ENCODE measurements at places on chromosomes 7 and 10. TPM values are rescaled to one million over a fixed set of nuclear protein-coding genes. Genes with fewer than 3 reads are reported as not detected.

Gene LLCFC1
- total RNA-seq: not detected

GRCh38 chr10:60842694-60843093 is 64.4 kb downstream of the CDK1 start:
- no peak for DNase-seq
- H3K27ac ChIP-seq: no peak overlapping the region
- H3K27me3 ChIP-seq: no peaks in the 10 kb centered on the region
- H3K4me3 ChIP-seq: no peak overlapping the region
- H3K36me3 ChIP-seq: no peaks in the 10 kb centered on the region
- no peaks in the 10 kb centered on the region for H3K4me1 ChIP-seq

GRCh38 chr7:5613607-5614006 is 167.9 kb downstream of the RNF216 start:
- DNase-seq: no peak
- no peak overlapping the region for H3K27ac ChIP-seq
- no peaks in the 10 kb centered on the region for H3K36me3 ChIP-seq
- no peaks in the 10 kb centered on the region for H3K4me1 ChIP-seq

- DNase-seq: no peak
- H3K27ac ChIP-seq: no peak overlapping the region
- H3K4me1 ChIP-seq: peaks cover 18% of the 10 kb centered on the region
- no peak overlapping the region for H3K4me3 ChIP-seq
- no peaks in the 10 kb centered on the region for H3K36me3 ChIP-seq
Observed at GRCh38 chr7:157016024-157016351, 5.5 kb upstream of the MNX1 start.

DNA sequence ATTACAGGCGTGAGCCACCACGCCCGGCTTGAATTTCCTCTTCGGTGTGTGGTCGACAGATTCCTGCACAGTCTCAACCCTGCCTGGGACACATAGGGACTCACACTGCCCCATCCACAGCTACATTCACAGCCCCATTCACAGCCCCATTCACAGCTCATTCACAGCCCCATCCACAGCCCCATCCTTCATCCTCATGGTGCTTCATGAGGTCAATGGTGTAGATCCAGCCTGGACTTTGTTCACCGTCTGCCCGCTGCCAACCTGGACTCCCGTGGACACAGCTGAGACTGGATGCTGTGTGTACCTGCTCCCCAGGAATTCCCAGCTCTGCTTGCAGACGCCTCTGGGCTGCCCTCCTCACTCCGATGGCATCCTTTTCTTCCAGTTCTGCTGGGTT is 5.2 kb downstream of the IDI2 start:
- no peak overlapping the region for H3K4me3 ChIP-seq
- no peaks in the 10 kb centered on the region for H3K27me3 ChIP-seq
- no peak for DNase-seq
- H3K4me1 ChIP-seq: no peaks in the 10 kb centered on the region
- peaks cover 43% of the 10 kb centered on the region for H3K36me3 ChIP-seq

DNA sequence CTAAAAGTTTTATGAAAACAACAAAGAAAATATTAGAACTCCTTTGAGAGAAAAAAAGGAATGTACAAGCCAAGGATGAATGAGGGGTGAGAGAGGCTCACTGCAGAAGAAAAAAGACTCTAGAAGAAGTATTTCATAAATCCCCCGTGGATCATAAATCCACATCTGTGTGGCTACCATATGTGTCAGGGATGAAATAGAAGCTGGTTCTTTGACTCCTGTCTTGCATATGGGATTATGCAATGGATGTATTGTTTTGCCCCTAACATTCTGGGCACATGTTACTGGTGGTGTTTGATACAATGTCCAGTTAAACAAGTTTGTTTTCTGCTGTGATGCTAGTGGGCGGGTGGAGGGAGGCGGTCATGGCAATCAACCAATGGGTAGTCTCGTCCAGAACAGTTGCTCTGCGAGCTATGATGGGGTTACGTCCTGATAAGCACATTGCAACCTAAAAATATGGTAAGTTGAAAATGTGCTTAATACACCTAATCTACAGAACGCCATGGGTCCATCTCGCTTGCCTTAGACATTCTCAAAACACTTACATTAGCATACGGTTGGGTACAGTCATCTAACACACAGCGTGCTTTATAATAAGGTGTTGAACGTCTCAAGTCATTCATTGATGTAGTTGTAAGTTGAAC is 34.1 kb upstream of the PITRM1 start:
- no peak for DNase-seq
- H3K36me3 ChIP-seq: no peaks in the 10 kb centered on the region
- peaks cover 10% of the 10 kb centered on the region for H3K27me3 ChIP-seq
- no peaks in the 10 kb centered on the region for H3K4me1 ChIP-seq

DNA sequence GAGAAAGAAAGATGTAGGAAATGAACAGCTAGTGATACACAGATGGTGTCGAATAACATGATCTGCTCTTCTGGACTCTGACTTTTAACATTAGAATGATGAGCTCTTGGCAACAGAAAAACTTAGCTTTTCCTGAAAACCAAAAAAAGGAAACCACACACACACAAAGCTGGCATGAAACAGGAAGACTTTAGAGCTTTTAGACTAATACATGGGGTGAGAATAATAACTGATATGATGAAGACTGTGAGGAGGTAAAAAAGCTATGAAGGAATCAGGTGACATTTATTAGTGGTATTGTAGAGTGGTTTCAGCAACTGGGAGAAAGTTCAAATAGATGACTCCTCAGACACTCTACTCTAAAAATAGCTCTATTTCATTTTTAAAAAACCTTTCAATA is 491.9 kb downstream of the PARD3 start:
- DNase-seq: no peak
- H3K4me3 ChIP-seq: no peak overlapping the region
- no peak overlapping the region for H3K27ac ChIP-seq
- peaks cover 11% of the 10 kb centered on the region for H3K4me1 ChIP-seq
- H3K36me3 ChIP-seq: no peaks in the 10 kb centered on the region
- H3K27me3 ChIP-seq: no peaks in the 10 kb centered on the region

Gene GNG11
- 23.2 TPM for total RNA-seq

- H3K4me1 ChIP-seq: no peaks in the 10 kb centered on the region
- H3K4me3 ChIP-seq: no peak overlapping the region
- H3K36me3 ChIP-seq: no peaks in the 10 kb centered on the region
- no peak for DNase-seq
- H3K27ac ChIP-seq: no peak overlapping the region
Observed at GRCh38 chr10:117663750-117664149, 121.2 kb downstream of the EMX2 start.

DNA sequence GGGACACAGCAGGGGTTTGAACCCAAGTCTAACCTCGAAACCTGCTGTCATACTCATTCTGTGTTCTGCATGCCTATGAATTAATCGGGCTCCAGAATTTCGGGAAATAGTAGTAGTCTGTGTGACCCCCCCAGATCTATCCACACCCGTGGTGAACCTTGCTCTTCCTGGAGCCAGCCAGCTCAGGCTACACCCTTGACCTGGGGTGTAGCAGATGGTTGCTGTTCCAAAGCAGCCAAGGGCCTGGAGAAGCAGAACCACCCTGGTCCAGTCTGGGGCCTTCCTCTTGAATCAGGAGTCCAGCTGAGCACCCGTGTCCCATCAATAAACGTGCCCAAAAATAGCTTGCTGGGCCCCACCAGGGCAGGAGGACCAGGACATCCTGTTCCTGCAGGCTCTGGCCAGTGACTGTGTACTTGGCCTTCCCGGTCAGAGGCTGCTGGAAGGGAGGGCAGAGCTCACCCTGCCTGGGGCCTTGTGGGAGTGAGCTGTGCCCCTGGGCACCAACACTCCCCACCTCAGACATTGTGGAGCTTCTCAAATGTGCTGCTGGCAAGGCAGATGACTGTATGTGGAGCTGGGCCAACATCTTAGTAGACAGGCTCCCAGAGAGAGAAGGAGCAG is 101.2 kb upstream of the ZNF716 start:
- H3K27me3 ChIP-seq: no peaks in the 10 kb centered on the region
- no peaks in the 10 kb centered on the region for H3K36me3 ChIP-seq
- no peaks in the 10 kb centered on the region for H3K4me1 ChIP-seq
- H3K4me3 ChIP-seq: no peak overlapping the region
- no peak overlapping the region for H3K27ac ChIP-seq

DNA sequence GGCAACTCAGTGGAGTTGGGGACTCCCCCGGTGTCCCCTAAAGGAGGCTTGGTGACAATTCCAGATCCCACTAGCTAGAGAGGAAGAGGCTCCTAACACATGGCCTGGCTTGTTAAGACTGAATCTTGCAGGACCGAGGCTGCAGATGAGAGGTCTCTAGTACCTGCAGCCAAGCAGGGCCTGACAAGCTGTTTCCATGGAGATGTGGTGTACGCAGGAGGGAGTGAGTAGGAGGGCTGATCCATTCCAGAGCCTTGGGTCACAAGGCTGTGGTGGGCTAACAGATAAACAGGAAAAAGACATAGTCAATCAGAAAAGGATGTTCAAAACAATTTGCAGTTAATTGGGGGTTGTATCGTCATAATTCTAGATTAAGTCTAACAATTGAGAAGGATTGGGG is 77.3 kb upstream of the MKLN1 start:
- no peak for DNase-seq
- H3K4me3 ChIP-seq: no peak overlapping the region
- no peaks in the 10 kb centered on the region for H3K27me3 ChIP-seq
- no peak overlapping the region for H3K27ac ChIP-seq

GRCh38 chr10:84818961-84819360 is 490.6 kb downstream of the CCSER2 start:
- H3K27me3 ChIP-seq: no peaks in the 10 kb centered on the region
- no peak overlapping the region for H3K4me3 ChIP-seq
- H3K36me3 ChIP-seq: no peaks in the 10 kb centered on the region
- DNase-seq: no peak

- peaks cover 45% of the 10 kb centered on the region for H3K36me3 ChIP-seq
- no peak overlapping the region for H3K4me3 ChIP-seq
- no peak overlapping the region for H3K27ac ChIP-seq
- H3K4me1 ChIP-seq: no peaks in the 10 kb centered on the region
Observed at GRCh38 chr7:99489235-99489634, 10.8 kb downstream of the ZNF394 start.

Gene SYT15B
- 40.6 TPM for total RNA-seq

DNA sequence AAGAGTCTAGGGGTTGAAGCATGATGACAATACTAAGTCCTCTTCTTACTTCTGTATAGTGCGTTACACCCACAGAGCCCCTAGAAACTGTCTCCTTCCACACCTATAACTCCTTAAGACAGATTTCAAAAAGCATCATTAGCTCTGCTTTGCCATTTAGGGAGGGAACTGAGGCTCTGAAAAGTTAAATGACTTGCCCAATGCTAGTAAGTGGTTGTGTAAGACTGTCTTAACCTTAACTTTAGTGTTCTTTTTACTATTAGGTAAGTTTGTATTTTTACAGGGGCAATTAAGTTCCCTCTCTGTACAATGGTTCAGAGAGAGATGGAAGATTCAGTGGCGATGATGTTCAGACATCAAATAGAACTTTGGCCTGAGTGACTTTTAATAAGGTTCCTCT is 72.7 kb upstream of the ASAH2 start:
- no peaks in the 10 kb centered on the region for H3K36me3 ChIP-seq
- DNase-seq: no peak
- no peak overlapping the region for H3K27ac ChIP-seq
- H3K4me3 ChIP-seq: no peak overlapping the region

DNA sequence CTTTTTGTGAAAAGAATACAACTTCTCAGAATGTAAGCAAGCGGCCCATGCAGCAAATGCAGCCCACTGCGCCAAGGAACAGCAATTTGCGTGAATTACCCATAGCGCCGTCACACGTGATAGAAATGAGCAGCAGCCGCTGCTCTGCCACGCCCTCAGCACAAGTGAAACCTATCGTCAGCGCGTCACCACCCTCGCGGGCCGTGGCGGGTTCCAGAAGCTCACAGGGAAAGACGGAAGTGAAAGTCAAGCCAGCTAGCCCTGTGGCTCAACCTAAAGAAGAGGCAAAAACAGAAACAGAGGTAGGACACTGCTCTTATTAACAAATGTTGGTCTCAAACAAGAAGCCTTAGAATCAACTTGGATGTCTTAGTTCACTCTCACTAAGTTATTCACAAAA is 70.5 kb downstream of the SHH start:
- H3K27me3 ChIP-seq: no peaks in the 10 kb centered on the region
- peak; percentile 67 for DNase-seq
- peaks cover 93% of the 10 kb centered on the region for H3K36me3 ChIP-seq
- H3K4me1 ChIP-seq: peaks cover 4% of the 10 kb centered on the region
- no peak overlapping the region for H3K4me3 ChIP-seq

DNA sequence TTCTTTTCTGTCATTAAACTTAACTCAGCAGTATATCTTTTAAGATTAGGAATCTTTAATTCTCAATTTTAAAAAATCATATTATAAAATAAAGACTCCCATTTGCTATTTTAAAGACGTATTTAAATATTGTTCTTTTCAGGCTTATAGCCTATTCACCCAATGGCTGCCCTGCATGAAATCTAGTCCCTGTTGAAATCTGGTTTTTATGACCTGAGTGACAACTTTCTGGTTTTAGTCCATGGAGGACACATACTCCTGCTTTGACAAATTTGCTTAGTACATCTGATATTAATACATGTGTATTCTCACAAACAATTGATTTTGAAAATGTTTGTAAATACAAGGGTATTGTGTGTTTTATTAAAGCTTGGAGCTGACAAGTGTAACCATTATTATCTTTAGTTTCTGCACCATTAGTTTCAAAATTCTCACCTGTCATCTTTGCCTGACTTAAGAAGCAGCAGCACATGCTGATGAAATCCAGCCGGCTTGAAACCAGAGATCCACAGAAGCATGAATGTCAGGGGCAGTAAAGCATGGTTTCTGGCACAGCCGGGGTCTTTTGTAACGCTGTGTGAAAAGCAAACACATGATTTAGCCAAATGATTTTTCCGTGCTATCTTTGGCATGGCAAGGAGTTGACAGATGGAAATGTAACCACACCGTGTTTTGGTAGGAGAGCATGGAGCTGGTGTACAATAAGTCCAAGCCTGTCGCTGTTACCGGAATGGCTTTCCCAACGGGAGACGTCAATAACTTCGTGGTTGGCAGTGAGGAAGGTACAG is 262.8 kb downstream of the DYNC1I1 start:
- H3K27ac ChIP-seq: no peak overlapping the region
- no peak for DNase-seq
- H3K36me3 ChIP-seq: no peaks in the 10 kb centered on the region
- H3K27me3 ChIP-seq: no peaks in the 10 kb centered on the region
- H3K4me3 ChIP-seq: no peak overlapping the region

GRCh38 chr10:132232023-132232951 is 45.5 kb downstream of the DPYSL4 start:
- peaks cover 14% of the 10 kb centered on the region for H3K4me1 ChIP-seq
- peak; percentile 77 for DNase-seq
- H3K36me3 ChIP-seq: no peaks in the 10 kb centered on the region

- no peaks in the 10 kb centered on the region for H3K27me3 ChIP-seq
- H3K4me3 ChIP-seq: no peak overlapping the region
- H3K27ac ChIP-seq: no peak overlapping the region
- no peaks in the 10 kb centered on the region for H3K36me3 ChIP-seq
- H3K4me1 ChIP-seq: peaks cover 26% of the 10 kb centered on the region
Observed at GRCh38 chr10:91206427-91206826, 14.0 kb upstream of the PCGF5 start.

GRCh38 chr7:47179812-47180515 is 401.9 kb downstream of the TNS3 start:
- H3K4me3 ChIP-seq: no peak overlapping the region
- peaks cover 8% of the 10 kb centered on the region for H3K4me1 ChIP-seq
- DNase-seq: no peak
- H3K27me3 ChIP-seq: no peaks in the 10 kb centered on the region
